ENCODE measurements at places on chromosomes 13 and 19.
A peak's percentile ranks its signal among the peaks of the same experiment; 100 is the strongest.

- peak; percentile 57 for DNase-seq
These were observed 36.2 kb upstream of the GARRE1 start for GRCh38 chr19:34217952-34218817.

GRCh38 chr13:30805603-30806011 is 70.3 kb downstream of the ALOX5AP start:
- no peak for DNase-seq

- no peak for DNase-seq
These were observed 4.5 kb upstream of the ELOF1 start for GRCh38 chr19:11563532-11563931.

- no peak for DNase-seq
These were observed 396.1 kb downstream of the EFNB2 start for GRCh38 chr13:106139377-106139776.

DNA sequence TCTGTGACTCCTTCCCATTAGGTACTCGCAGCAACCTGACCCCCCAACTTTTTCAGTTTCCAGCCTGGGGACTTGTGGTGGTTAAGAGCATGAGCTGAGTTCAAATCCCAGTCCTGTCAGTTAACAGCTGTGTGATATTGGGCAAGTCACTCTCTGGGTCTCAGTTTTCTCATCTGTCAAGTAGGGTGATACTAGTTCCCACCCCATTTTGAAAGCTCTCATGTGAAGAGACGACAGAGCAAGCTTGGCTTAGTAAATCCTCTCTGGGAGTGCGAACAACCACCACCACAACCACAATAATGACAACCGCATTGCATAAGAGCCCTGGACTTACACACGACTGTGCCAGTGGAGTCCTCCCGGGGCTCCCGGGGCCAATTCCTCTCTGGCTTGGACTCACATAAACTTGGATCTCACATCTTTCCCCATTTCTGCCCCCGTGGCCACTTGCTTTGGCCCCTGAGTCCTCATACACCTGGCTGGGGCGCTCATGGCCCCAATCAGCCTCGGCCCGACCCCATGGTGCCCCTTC is 454 bp downstream of the BLVRB start:
- no peak for DNase-seq

DNA sequence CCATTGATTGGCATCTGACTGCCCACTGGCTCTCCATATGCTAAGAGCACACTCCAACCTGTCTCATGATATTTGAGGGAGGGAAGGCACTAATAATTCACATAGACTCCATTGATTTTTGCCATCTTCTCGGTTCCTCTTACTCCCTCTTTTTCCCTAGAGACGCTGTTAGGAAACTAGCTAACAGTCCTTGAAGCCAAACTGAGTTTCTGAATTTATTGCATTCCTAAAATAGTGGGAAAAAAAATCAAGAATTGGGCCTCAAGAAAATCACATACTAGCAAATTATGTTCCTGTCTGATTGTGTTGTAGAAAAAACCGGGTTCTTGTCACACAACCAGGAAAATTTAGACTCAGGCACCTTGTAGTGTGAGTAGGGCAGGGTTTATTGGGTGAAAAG is 86.4 kb upstream of the SLC7A1 start:
- DNase-seq = no peak

GRCh38 chr19:55603581-55604292 is 1.7 kb upstream of the ZNF865 start:
- no peak for DNase-seq

- DNase-seq = no peak
These were observed 180.5 kb downstream of the COL4A1 start for GRCh38 chr13:110126391-110126961.

DNA sequence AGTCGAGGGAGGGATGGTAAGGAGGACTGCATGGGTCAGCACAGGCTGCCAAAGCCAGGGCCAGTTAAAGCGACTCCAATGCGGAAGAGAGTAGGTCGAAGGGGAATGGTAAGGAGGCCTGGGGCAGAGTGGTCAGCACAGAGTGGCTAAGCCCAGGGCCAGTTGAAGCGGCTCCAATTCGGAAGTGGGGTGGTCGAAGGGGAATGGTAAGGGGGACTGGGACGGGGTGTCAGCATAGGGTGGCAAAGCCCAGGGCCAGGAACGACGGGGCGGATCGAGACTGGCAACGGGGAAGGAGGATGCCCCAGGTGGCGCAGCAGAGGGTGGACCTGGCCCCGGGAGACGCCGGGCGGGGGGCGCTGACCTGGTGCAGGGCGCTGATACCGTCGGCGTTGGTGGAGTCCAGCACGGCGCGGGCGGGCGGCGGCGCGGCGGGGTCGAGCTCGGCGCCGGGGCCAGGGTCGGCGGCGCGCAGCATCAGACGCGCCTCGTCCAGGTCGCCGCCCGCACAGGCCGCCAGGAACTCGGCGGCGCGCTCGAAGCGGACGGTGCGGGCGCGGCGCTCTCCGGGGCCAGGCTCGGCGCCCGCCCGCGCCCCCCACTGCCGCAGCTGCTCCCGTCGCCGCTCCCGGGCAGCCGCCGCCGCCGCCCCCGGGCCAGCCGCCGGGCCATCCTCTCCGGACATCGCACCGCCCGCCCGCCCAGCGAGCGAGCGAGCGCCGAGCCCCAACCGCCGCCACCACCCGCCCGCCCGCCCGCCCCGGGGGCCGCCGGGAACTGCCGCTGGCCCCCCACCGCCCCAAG is at the start of gene PPP1R12C:
Gene PPP1R12C, minus strand, starts transcription at position 779 of the 804 bp plus-strand sequence. Its CDS starts 94 bp downstream, at position 685.
- DNase-seq = no peak

- no peak for DNase-seq
These were observed 8.6 kb downstream of the GAS6 start for GRCh38 chr13:113855012-113855921.

DNA sequence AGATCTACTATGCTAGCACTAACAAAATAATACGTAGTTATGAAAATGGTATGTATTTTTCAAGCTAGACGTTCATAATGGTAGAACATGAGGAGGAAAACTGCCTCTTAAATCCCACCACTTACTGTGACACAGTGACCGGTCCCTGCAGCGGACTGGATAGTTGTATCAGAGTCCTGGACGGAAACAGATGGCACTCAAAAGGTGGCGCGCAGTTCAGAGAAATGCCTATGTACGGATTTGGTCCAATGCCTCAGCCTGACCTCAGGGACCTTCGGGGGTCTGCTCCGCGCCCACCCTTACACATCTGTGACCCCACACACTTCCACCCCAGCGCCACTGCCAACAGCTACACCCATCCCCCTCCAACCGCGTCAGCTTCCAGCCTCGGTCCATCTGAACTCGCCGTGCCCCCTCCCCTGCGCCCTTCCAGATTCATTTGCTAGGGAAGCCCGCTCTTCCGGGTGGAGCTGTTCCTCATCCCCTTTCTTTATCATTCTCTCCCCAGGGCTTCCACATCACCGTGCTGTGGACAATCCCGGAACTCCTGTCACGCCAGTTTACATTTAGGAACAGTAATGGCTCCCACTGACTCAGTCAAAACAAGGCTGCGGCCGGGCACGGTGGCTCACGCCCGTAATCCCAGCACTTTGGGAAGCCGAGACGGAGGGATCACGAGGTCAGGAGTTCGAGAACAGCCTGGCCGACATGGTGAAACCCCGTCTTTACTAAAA is 792 bp upstream of the LENG8 start:
- peak; percentile 34 for DNase-seq

DNA sequence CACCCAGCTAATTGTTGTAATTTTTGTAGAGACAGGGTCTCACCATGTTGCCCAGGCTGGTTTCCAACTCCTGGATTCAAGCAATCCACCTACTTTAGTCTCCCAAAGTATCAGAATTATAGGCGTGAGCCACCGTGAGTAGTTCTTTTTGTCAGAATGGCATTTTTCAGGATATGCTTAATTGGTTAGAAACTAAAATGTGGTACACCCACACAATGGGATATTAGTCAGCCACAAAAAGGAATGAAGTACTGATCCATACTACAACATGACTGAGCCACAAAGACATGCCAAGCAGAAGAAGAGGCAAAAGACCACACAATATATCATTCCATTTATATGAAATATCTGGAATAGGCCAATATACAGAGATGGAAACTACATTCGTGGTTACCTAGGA is 41.7 kb upstream of the MAP3K10 start:
- no peak for DNase-seq

- DNase-seq = no peak
These were observed 11.4 kb upstream of the SPACA4 start for GRCh38 chr19:48595171-48595570.

DNA sequence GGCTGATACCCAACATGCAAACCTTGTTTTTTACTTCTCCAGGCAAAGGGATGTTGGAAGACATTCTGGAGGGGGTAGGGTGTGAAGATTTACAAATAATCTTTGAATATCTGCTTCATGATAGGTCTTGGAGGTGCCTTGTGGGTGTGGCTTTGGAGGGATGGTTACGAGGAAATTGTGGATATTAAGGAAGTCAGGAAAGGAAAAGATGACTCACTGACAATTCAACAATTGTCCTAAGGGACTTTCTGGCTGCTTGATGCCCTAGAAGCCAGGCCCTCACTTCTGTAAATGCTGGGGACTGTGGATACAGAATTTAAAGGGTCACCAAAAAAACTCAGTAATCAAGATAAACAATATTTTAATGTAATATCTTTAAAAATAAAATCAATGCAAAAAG is 37.4 kb upstream of the ZNF527 start:
- no peak for DNase-seq

DNA sequence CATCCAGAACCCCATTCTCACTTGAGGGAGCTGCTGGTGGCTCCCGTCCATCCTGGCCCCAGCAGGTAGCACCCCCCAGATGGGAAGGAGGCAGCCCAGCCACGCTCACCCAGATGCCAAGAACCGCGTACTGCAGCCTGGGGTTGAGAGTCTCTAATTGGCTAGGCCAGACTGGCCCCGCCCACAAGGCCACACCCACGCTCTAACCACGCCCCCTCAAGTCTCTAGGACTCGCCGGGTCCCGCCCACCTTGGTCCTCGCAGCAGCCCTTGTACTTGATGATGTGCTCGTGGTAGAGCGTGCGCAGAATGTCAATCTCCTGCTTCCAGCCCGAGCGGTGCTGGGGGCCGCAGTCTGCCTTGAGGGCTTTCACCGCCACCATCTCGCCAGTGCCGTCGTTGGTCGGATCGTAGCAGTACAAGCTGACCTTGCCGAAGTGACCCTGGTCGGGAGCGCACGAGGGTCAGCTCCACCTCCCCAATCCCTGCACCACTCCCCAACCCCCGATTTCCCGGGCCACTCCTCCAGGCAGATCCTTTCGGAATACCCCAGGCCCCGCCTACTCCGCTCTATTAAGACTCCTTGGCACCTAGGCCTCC is 14.5 kb upstream of the ICAM3 start:
- DNase-seq = no peak

GRCh38 chr19:40592170-40592569 is 9.0 kb upstream of the LTBP4 start:
- no peak for DNase-seq

GRCh38 chr13:34634448-34634847 is 307.6 kb upstream of the NBEA start:
- no peak for DNase-seq

GRCh38 chr19:32294871-32295438 is 50.5 kb upstream of the ZNF507 start:
- DNase-seq = no peak

DNA sequence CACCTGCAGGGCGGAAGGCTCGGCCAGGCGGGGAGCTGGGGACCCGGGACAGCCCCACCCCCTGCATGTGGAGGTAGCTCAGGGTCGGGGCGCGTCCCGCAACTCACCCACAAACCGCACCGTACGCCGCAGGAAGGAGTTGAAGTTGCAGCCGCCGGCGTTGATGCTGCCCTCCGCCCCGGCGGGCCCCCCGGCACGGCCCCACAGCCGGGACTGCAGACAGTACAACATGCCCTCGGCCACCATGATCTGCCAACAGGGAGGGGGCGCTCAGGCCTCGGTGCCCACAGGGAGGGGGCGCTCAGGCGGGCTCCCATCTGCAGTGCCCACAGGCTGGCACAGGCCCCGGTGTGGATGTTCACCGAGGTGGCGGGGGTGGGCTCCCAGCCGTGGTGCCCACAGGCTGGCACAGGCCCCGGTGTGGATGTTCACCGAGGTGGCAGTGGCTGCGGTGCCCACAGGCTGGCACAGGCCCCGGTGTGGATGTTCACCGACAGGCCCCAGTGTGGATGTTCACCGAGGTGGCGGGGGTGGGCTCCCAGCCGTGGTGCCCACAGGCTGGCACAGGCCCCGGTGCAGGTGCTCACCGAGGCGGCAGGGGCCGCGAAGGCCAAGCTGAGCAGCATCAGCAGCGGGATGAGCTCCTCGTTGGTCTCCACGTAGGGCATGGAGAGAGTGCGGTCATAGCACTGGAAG is 6.5 kb downstream of the PLPPR3 start:
- DNase-seq = no peak

DNA sequence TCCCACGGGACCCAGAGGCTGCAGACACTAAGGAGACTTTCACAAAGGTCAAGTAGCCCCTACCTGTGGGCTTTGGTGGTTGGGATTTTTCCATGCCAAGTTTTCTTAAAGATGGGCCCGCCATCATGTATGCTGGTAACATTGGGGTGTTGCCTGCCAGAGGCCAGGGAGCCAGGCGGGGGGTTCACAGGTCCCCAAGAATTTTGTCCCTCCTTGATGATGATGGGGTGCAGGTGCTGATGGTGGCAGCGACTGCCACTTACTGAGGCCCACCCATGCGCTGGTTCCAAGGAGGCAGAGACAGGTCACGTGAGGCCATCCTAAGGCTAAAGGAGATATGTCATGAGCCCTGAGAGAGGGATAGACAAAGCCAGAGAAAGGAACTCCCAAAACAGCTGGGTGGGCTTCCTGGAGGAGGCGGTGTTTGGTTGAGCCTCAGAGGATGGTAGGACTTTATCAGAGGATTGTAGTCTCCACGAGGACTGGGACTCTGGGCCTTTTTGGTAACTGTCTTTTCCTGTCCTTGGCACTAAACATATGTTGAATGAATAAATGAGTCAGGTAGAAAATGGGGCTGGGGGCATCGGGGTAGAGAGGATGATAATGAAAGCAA is 14.4 kb downstream of the PLEKHF1 start:
- DNase-seq = no peak
